AG04449 (cell line): ENCODE measurements at places on chromosomes 2 and 18.

DNA sequence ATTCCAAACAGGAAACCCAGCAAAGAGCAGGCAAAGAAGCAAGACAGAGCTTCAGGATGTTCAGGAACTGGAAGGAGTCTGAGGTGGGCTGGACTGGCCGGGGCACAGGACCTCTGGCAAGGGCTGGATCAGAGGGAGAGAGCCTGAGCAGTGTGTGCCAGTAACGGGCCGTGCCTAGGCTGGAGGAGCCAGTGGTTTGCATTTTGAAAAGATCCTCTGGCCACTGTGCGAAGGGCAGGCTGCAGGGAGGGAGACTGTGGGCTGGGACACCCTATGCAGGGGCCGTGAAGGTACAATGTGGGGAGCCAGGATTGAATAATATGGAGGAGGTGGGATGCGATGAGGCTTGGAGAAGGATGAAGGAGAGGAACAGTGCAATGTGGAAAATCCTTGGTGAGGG lies 6.2 kb upstream of the SDC1 start:
- DNase-seq: no peak

DNA sequence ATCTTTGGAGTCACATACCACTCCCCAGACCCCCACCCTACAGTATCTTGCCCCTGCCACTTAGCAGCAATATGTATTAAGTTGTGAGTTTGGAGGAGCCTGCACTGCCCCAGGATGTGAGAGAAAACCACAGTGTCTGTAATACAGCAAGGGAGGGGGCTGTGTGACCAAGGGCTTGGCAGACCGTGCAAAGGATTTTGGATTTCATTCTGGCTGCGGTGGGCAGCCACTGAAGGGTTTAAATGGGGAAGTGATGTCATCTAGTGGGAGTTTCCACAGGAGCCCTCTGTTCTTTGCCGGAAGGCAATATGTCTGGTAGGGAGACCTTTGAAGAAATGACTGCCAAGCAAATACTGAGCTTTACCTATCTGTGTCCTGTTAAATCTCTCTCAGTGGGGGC lies 202.4 kb downstream of the FHOD3 start:
- no peak for DNase-seq

DNA sequence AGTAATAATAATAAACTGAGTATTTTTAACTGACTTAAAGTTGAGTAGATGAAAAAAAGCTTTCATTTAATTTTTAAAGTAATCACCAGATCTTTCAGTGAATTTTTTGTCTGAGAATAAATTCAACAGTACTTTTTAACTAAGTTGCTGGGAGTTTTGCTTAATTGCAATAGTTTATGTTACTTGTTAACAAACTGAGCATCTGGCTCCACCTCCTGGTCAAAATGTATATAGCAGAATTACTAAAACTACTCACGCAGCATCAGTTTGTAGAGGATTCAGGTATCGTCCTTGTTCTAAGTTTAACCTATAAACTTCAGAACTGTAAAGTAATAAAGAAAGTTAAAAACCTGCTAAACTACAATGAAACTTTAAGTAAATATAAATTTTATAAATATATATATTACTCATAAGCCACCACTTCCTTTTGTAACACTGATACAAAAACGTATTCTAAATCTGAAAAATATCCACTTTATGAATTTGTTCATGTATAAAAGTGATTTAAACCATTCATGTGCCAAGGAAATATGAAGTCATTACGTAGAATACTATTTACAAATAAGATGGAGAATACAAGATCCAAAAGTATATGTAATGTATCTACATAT lies 21.3 kb downstream of the NOL10 start:
- no peak for DNase-seq

- DNase-seq: no peak
Observed at GRCh38 chr18:48314690-48315089, 94.5 kb downstream of the ZBTB7C start.

DNA sequence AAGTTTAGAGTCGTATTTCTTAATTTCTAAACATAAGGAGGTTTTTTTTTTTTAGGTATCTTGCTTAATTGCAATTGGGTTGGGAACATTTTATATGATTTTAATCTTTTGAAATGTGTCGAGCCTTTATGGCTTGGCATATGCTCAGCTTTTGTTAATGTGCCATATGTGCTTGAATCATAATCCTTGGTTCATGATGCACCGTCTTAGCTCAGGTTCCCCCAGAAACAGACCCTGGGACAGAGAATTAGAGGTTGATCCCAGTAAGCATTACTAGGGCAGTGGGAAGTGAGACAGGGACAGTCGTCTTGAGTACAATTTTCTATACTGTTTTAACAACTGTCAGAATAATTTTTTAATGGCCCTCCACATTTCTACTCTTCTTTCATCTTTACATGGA lies 9.3 kb downstream of the CHCHD5 start:
- DNase-seq: no peak

GRCh38 chr2:197075281-197075680 lies 148.8 kb upstream of the PGAP1 start:
- DNase-seq: no peak

DNA sequence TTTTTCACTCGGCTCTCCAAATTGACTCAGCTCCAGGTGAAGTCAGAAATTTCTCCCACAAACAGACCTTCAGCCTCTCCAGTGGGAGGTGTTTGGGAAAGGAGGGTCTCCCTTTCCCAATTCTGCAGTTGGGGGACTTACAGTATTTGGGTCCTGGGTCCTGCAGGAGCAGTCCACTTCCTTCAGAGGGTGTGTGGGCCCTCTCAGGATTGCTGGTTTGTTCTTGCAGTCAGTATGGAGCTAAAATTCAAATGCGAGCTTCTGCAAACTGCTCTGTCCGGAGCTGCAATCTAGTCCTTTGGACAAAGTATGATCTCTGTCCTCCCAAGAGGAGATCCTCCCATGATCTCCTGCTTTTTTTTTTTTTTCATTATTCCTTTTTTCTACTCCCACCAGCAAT lies 87.9 kb upstream of the MSTN start:
- DNase-seq: no peak

DNA sequence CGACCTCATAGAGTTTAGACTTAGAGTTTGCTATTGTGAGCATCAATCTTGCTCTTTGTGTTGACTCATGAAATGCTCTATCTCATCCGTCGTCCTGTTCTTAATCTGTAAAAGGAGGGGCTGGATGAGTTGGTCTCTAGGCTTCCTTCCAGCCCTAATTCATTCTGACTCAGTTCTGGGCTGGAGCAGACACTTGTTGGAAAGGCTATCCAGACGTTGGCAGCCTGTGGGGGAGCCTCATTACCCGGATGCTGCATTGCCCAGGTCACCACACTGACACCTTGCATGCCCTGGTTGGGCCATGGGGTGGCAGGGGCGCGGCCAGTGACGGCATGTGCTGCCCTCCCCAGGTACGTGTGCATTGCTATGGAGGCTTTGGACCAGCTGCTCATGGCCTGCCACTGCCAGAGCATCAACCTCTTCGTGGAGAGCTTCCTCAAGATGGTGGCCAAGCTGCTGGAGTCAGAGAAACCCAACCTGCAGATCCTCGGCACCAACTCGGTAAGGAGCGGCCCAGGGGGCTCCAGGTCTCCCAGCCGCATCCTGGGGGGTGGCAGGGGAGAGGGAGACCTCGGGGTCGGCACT lies 61.5 kb downstream of the EFR3B start:
- DNase-seq: peak; percentile 41

DNA sequence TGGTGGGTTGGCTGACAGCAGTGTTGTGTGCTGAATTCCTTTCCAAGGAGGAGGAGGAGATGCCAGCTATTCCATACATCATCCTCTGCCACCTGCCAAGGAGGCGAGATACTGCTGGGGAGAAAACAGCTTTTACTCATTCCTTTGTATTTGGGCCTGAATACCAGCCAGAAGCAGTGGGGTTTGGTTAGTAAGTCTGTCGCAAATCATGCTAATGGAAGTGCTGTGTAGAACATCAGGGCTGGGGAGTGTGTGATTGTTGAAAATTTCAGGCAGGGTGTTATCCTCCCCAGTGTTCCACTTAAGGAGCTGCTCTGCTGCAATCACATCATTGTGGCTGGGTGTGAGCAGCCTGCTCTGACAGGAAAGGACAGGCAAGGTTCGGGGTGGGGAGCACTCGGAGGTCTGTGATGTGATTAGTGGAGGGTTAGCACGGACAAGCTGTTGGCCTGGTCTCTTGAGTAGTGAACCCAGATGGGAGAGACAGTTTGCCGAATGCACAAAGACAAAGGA lies 128.2 kb upstream of the DLX2 start:
- no peak for DNase-seq

DNA sequence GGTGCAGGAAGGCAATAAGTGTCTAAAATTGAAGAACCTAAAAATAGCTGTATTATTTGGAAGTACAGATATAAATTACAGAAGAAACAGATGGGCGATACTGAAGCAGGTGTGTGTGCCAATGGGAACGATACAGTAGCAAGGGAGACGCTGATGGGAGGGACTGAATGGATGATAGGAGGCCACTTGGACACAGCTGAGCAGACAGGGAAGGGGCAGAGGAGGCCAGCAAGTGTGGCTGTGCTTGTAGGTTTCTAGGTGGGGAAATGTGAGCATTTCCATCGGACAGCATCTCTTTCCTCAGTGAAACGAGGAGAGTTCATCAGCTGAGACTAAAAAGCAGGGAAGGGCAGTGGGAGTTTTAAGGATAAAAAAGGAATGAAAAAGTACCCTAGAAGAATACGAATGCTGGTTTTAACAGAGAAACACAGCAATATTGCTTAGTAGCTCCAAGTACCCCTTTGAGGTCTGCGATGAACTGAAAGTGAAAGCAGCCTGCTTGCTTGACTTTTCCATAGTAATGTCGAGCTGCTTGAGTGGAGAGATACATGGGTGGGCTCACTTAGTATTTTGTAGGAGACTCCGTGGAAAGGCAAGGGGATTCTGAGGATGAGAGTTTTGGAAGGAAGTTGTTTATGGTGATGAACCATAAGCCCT lies 91.7 kb upstream of the EPC2 start:
- DNase-seq: no peak

GRCh38 chr18:11969904-11970835 lies 11.1 kb upstream of the IMPA2 start:
- no peak for DNase-seq

DNA sequence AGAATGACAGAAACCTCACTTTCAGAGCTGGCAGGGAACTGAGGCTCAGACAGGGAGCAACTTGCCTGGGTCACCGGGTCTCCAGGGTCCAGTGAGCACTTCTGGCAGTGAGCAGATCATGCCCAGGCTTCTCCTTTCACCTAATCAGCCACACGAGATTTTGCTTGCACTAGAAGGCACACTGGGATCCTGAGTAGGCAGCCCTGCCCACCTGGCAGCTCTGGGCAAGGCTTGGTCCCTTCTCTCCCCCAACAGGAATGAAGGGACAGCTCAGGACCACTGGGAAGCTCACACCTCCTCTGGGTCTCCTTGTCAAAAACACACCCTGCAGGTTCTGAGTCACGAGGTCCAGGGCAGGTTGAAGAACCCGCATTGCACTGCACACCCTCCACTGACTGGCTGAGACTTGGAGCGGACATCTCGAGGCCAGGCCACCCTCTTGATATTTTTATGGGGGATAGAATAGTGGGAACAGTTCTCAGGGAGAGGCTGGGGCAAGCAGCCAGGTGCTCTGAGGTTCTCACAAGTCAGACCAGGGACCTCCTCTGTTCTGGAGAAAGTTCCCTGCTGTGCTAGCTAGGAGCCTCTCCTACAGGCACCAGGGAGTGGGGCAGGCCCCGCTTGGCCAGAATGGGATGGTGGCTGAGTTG lies 5.7 kb downstream of the MAL start:
- no peak for DNase-seq

DNA sequence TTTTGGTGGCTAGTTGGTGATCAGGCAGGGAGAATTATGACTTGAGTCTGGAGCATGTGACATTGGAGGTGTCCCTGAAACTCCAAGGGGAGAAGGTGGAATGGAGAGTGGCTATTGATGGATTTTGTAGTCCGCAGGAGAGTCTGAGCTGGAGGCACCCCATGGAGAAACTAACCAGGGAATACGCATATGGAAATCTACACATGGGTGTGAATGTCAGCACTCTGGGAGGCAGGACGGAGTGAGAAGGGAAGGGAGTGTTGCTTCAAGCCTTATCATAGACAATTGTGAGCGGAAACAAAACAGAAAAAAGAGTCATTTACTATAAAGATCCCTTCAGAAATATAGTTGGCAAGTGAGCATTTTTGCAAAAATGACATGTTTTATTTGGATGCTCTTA lies 667 bp upstream of the SCYGR4 start:
- DNase-seq: no peak

GRCh38 chr2:26529406-26530239 lies 51.7 kb upstream of the OTOF start:
- no peak for DNase-seq

DNA sequence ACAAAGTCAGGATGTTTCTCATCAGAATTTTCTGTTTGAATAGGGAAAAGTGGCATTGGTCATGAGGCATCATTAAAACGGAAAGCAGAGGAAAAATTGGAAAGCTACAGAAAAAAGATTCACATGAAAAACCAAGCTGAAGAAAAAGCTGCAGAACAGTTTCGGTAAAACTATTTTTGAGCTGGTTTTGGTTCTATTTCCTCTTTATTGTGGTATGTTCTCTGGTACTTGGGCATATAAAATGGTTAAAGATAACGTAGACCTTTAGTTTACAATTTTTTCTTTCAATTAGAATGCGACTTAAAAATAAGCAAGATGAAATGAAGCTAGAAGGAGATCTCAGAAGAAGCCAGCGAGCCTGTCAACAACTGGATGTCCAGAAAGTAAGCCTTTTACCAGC lies 7.6 kb downstream of the GPATCH11 start:
- no peak for DNase-seq

DNA sequence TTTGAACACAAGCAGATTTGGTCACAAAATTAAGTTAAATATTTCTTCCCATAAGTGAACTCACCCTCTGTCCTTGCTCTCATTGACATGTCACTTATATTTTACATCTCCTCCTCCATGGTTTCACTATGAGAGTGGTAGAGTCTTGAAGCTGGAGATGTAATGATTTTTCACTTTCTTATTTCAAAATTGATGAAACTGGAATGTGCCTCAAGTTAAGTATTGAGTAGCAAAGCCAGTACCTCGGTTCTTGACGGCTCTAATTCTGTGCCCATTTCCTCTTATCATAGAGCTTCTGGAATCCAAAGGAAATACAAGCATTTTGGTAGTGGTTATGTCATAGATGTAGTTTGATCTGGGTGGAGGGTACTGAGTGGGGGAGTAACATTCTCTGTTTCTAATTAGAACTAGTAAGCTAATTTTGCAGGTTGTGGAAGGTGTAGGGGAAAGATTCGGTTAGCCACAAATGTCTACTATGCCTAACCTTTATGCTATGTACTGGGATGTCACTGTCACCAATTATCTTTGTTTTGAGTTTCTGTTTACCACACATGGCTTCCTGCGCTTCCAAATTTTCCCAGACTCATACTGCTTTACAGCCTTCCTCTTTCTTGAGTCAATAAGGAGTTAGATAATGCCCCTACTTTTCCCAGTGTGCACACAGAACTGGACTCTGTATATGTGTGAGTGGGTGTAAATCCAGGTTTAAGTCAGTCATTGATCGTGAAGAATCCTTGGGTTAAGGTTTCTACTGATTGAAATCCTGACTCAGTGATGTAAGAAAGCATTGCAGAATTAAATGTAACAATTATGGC lies 96.8 kb downstream of the DIS3L2 start:
- no peak for DNase-seq

DNA sequence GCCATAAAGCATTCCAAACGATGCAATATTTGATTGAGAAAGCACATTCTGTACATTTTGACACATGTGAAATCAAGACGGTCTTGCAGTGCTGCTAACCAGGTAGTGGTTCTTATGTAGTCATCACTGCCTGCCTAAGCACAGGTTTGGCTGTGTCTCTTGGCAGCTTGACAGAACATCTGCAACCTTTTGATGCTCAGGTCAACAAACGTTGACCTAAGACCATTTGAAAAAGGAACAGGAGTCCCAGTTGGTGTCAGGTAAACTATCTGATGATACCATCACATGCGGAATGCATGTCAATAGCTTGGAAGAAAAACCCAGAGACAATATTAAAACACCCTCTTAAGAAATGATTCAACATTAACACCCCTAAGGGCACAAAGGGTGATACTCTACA lies 80.7 kb downstream of the L3MBTL4 start:
- no peak for DNase-seq
